ENCODE measurements at places on chromosomes 3 and 15.

DNA sequence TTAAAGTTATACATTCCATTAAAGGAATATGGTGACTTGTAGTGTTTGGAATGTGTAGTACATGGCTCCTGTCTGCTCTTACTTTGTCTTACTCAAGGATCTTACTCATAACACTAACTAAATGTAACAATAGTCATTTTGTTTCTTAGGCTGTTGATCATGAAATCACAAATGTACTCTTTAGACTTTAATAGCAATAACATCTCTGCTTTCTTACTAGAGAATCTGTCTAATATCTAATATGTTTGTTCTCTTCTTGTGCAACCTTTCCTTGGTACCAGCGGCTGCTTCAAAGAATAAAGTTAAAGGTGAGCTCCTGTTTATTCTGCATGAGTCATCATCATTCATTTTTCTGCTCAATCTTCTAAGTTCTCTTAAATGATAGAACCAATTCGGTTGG lies 767.5 kb downstream of the CADM2 start:
- no peak for DNase-seq

- DNase-seq = no peak
Measured at GRCh38 chr3:135944831-135945230, 20.7 kb upstream of the PPP2R3A start.

- no peak for DNase-seq
Measured at GRCh38 chr3:133996996-133997395, 32.7 kb downstream of the SLCO2A1 start.

DNA sequence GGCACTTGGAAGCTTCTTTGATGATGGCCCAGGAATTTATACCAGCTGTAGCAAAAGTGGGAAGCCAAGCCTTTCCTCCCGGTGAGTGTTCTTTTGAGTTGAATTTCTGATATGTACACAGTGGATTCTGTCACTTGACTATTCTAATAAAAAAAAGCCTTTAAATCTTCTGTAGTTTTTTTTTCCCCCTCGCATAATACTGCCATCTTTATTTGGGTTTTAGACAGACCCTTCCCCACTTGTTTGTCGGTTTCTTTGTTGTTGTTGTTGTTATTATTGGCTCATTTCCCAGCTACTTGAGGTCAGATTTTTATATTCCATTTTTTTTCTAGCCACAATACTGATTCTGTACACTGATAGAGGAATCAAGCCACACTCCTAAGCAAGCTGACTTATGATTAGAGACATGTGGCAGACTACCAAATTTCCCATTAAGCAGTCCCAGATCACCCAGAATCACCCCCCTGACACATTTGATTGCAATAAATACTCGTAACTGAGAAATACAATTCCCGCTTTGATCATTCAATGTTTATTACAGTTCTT lies 122.4 kb upstream of the IL12A start:
- no peak for DNase-seq

GRCh38 chr3:10253731-10254130 lies 5.5 kb downstream of the TATDN2 start:
- no peak for DNase-seq

GRCh38 chr15:29039466-29040369 lies 153.9 kb downstream of the APBA2 start:
- DNase-seq = no peak

DNA sequence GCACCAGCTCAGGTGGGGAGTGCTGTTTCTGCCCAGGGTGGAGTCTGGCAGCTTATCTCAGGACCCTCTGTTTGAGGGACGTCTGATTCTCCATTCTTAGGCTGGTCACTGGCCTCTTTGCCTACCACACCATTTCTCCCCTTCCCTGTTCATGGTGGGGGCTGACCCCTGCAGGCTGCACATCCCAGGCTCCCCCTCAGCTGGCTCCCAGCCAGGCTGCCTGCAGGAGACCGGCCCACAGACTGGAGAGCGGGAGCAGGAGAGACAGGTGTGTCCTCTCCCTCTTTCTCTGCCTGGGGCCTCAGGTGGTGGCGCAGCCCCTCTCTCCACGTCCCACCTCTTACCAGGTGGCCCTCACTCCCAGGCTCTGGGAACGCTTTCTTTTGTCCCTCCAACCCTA lies 60.8 kb downstream of the RAB11A start:
- no peak for DNase-seq
